CD4-positive, alpha-beta T cell (primary cell): ENCODE measurements at places on chromosomes 3 and 15.

- DNase-seq: no peak
Measured at GRCh38 chr3:46931631-46932331, 44.8 kb downstream of the CCDC12 start.

DNA sequence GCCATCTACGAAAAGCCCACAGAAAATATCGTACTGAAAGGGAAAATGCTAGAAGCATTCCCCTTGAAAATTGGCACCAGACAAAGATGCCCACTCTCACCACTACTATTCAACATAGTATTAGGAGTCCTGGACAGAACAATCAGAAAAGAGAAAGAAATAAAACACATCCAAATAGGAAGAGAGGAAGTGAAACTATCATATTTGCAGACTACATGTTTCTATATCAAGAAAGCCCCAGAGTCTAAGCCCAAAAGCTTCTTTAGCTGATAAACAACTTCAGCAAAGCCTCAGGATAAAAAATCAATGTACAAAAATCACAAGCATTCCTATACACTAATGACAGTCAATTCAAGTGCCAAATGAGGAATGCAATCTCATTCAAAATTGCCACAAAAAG lies 15.6 kb downstream of the OR5K3 start:
- no peak for DNase-seq

DNA sequence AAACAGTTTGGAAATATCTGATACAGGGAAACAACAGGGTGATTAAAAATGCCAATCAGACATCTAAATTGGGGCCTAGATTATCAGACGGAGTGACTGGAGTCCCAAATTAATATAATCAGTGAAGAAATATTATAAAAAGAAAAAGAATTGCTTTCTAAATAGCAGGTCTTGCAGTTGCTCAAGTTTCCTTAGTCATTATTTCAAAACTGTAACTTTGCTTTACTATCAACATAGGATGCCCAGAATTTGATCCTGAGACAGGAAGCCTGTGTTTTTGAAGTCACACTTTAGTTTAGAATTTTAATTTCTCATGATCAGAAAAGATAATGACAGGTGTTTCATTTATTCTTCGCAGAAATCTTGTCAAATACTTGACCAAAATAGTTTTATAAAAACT lies 105.9 kb downstream of the IL1RAP start:
- no peak for DNase-seq

DNA sequence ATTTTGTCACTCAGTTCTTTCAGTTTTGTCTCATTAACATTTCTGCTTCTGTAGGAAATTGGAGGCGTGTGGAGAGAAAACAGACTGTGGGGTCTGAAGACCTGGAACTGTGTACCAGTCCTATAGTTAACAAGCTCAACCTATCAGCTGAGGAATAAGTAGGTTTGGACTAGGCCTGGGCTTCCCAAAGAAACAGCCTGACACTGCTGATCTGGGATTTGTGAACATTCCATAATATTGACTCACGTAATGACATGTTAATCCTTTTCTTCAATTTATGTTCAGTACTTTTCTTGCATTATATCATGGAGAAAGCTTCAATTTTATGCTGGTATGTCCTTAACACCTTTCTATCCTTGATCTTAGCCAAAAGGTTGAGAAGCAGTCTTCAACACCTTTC lies 181.6 kb upstream of the RORA start:
- DNase-seq: no peak

DNA sequence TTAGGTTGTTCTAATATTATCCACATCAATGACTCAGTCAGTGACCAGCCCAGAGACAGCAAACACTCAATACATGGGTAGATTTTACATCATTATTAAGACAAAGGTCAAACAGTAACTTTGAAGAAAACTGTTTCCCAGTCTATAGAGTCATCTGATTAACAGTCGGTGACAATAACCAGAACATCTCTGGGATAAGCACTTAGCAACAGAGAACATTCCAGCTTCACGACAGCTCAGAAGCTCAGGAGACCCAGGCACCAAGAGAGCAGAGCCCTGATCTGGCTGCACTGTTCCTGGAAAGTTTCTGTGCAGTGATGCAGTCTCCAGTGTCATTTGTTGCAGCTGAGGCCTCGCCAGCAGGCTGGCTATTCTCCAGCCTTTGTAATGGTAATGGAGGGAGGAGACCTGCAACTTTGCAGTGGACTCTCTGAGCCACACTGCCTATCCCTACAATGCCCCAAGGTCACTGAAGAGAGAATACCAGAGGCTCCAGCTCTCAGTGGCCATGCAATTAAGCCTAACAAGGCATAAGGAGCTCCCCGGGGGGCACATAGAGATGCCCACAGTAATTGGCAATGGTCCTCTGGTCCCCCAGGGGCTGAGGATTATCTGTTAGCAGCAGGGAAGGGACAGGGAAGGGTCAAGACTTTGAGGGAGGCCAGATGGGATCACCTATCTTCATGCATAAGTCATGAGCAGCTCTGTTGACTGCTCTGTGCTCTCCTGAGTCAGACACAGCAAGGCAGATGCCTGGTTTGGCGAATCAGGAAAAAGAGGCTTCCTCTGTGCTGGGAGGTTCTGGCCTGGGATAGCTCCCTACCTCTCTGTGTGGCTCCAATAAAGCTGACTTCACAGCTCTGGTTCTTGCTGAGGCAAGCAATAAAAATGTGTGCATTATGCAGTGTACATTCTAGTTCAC lies 163.6 kb downstream of the CTNNB1 start:
- DNase-seq: no peak

DNA sequence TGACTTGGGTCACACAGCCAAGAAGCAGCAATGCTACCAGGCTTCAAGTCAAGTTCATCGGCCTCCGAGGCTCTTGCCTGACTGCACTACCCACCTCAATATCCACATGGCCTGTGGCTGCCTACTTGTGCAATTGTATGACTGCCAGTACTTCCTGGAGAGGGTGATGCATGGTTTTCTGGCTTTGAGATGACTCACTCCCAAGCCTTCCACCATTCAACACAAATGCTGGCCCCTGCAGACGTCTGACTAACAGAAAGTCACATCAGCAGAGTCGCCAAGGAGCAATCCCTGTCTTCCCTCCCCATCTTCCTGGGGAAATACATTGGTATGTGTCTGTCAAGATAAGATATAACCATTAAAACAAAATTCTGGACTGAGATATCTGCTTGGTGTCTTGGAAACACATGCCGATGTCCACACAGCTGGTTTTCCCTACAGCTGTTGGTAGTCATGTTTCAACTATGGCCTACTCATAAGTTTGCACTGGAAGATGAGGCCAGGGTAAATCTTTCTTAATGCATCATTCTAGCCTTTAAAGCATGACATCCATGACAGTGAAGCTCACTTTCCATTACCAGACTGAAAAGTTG lies 79.6 kb upstream of the SPATA12 start:
- peak; percentile 7 for DNase-seq

DNA sequence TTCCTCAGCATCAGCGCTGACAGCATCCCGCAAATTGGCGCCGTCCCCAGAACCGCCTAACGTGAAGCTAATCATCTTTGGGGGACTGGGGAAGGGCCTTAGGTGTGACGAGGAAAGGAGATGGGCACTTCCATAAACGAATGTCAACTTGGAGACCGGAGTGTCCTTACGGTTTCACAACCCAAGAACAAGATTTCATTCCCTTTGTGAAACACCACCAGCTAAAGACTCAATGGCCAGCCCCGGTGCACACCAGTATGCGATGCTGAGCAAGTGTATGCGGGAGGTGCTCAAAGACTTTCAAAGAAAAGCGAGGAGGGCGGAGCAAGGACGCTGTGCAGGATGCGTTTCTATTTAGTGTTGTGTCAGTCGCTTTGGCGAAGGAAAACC lies 759 bp upstream of the TTBK2 start:
- DNase-seq: peak; percentile 25

DNA sequence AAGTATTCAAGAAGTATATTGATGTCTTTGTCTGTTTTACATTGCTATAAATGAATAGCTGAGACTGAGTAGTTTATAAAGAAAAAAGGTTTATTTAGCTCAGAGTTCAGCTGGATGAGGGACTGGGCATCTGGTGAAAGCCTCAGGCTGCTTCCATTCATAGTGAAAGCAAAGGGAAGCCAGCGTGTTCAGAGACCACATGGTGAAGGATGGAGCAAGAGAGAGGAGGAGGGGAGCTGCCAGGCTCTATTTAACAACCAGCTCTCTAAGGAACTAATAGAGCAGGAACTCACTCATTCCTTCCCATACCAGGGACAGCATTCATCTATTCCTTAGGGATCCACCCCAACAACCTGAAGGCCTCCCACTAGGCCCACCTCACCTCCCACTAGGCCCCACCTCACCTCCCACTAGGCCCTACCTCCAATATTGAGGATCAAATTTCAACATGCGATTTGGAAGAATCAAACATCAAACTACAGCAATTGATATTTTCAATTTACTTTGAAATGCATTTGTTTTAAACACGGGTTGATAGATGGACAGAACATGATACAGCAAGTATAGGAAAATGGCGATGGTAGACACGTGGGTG lies 167.5 kb upstream of the HES1 start:
- no peak for DNase-seq

DNA sequence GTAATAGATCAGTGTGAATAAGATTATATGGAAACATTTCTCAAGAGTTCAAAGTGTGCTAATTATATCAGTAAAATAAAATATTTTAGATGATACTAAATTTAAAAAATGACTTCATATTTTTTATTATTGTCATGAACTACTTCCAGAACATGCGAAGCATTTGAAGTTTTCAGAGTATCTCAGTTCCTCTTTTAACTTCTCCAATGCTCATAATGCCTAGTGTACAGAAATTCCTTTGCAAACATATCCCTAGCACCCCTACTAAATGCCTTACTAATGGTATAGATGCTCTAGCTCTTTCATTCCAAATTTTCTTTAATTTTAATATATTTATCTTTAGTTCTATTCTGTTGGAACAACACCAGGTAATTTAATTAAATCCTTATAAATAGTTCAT lies 580.4 kb downstream of the CADM2 start:
- no peak for DNase-seq
